ENCODE measurements at places on chromosomes 4 and X.

DNA sequence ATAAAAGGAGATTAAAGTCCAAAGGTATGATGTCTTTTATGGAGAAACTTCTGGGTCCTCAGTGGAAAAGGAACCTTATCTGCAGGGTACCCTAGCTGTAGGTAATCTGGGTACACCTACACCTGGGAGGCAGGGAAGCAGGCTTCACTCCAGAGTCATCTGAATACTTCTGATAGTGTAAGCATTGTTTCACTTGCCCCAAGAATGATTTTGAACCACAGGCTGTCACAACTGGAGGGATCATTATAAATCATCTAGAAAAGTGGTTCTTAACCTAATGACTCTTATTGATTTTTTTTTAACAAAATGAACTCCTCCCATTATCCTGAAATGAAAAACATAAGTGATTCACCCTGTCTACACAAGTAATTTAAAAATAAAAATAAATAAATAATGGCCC is 44.0 kb upstream of the STK26 start:
- DNase-seq = no peak

DNA sequence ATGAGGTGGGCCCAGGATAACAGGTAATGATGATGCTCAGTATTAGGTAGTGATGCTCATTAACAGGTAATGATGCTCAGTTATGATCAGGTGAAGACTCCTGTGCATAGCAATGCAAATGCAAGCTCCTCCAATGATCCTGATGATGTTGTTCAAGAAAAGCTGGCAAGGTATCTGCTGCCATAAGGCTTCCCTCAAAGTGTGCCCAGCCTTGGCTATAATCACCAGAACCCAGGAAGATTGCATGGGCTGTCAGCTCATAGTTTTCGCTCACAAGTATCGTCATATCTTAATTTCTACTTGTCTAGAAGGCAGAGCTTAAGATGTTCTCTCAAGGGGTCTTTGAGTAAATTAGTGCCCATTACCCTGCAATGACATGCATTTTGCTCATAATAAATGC is 366.2 kb upstream of the CLNK start:
- no peak for DNase-seq

- DNase-seq = no peak
Measured at GRCh38 chr4:165548702-165549101, 169.9 kb downstream of the CPE start.

DNA sequence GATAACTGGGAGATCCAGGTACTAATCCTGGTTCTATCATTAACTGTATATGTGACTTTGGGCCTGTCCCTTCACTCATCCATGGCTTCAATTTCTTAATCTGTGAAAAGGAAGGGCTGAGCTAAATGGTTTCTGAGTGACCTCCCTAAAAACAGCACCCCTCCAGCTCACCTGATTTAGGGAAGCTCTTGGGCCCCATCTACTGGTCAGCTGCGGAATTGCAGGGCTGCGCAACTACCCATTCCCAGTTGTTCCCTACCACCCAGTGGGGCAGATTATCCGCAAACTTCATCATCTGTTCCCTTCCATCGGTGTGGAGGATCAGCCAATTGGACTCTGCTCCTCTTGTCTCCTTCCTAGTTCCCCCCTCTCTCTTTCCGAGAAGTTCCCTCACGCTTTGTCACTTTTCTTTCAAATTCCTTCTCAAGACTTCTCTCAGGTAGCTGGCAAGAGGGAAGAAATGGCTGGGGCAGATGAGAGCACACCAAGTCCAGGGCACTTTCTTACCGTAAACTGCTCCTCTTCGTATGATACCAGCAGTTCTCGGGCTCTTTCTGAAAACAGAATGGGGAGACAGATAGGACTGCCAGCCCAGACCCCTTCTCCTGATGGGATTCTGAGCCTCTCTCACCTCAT is 5.8 kb downstream of the LAS1L start:
- no peak for DNase-seq

DNA sequence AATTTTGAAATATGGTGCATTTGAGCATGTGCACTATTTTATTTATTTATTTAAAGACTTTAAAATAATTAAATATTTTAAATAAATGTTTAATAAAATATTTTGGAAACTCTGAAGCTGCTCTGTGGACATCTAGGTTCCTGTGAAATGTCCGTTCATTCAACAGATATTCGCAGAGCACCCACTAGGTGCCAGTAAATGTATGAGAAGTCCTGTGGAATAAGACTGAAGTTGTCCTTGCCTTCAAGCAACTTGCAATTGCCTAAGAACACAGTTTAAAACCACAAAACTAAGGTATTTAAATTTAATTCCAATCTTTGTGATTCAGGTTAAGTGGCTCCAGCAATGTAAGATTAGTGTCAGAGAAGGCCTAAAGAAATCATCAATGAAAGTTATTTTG is 306.7 kb downstream of the GBA3 start:
- DNase-seq = no peak

GRCh38 chrX:39899856-39900776 is 197.6 kb downstream of the BCOR start:
- DNase-seq = peak; percentile 63

DNA sequence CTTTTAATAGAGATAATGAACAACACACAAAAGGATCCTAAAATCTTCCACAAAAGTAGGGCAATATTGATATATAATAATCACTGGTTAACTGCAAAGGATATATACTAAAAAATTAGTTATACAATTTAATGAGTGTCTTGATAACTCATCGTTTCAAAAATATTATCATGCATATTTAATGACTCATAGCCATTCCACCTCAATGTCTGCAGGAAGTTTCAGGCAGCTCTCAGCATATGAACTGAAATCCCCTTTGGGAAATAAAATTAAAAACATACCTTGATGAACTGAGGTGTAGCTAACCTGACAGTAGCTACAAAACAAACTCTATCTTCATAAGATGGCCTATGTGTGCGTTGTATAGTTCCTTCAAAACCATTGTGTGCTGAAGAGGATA is 62.9 kb downstream of the TMEM165 start:
- DNase-seq = no peak

- no peak for DNase-seq
Measured at GRCh38 chr4:148842843-148843242, 400.6 kb upstream of the NR3C2 start.

DNA sequence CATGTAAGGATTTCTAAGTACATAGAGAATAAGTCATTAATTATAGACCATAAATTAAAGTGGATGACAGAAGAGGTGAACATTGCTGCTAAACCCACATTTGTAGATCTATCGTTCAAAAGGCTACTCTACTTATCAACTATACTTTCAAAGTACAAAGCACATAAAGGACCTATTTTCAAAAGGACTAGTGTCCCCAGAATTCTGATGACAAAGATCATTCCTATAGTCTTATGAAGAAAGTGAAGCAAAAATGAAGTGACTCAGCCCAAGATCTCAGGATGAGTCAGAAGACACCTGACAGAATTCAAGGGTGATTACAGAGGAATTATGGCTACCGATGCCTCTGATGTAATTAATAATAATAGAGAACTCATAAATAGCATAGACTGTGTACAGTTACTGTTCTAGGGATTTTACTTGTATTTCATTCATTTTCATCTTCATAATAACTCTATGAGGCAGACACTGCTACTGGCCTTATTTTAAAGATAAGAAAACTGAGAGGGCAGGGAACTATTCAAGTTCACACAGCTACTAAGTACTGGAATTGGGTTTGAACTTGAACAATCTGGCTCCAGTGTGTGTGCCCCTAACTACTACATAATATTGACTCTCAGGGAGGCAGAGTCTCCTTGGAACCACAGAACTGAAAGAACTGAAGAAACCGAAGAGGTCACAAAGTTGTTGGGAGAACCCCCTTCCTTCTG is 17.1 kb downstream of the USP46 start:
- DNase-seq = no peak

- no peak for DNase-seq
Measured at GRCh38 chr4:165668694-165669093, 204.3 kb upstream of the TLL1 start.

DNA sequence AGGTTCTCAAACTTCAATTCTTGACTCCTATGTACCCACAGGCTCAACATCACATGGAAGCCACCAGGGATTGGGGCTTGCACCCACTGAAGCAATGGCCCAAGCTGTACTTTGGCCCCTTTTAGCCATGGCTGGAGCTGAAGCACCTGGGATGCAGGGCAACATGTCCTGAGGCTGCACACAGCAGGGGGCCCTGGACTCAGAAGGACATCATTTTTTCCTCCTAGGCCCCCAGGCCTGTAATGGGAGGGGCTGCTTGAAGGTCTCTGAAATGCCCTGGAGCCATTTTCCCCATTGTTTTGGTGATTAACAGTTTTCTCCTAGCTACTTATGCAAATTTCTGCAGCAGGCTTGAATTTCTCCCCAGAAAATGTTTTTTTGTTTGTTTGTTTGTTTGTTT is 465.1 kb upstream of the PCDH10 start:
- no peak for DNase-seq

DNA sequence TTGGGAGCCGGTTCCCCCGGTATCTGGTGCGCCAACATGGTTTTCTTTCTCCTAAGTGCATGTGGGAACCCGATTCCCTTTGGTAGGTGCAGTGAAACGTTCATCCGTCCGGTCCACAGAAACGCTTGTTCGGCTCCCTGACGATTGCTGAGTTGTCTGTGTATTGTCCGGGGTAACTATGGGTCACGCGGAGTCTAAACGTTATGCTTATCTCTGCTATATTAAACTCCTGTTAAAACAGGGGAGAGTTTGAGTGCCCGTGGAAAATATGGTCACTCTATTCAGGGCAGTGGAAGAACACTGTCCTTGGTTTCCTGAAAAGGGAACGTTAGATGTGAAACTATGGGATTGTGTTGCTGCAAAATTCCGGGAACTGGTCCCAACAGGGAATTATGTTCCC is 32.4 kb upstream of the MGST2 start:
- no peak for DNase-seq

DNA sequence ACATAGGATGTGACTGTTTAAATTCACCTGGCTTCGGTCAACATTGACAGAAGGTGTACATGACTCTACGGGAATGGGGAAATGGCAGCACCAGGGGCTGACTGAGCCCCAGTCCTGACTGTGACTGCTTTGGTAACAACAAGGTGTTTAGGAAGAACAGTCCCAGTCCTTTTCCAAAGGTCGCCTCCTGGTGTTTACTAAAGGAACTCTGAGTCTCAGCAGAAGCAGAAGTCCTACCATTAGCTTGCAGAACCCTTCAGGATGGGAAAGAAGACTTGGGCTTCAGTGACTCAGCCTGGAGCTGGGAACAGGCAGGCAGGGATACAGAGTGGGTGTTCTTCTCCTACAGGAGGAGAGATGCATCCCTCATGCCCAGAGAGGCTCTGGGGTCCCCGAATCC is 103.3 kb downstream of the MGST2 start:
- DNase-seq = no peak

- DNase-seq = no peak
Measured at GRCh38 chrX:41301438-41301824, 32.5 kb upstream of the DDX3X start.

- DNase-seq = no peak
Measured at GRCh38 chr4:124037236-124037635, 640.6 kb downstream of the SPRY1 start.

- DNase-seq = no peak
Measured at GRCh38 chr4:150037251-150037856, 40.9 kb upstream of the DCLK2 start.

DNA sequence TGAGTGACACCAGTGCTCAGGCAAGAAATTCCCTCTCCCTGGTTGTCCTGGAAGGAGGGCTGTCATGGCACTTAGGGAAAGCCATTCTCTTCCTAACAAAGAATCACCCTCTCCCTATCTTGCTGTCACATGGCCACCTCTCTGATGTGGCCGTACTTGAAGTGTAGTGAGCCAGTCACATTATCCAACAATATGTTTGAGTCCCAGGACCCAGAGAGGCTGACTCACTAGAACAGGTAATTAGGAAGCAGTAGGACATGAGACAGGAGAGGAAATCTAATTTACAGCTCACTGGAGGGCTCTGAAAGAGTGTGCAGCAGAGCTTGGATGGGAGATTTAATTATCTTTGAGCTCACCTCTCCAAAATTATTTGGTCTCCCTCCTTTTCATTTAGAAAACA is 299.1 kb downstream of the ARHGAP24 start:
- DNase-seq = no peak

DNA sequence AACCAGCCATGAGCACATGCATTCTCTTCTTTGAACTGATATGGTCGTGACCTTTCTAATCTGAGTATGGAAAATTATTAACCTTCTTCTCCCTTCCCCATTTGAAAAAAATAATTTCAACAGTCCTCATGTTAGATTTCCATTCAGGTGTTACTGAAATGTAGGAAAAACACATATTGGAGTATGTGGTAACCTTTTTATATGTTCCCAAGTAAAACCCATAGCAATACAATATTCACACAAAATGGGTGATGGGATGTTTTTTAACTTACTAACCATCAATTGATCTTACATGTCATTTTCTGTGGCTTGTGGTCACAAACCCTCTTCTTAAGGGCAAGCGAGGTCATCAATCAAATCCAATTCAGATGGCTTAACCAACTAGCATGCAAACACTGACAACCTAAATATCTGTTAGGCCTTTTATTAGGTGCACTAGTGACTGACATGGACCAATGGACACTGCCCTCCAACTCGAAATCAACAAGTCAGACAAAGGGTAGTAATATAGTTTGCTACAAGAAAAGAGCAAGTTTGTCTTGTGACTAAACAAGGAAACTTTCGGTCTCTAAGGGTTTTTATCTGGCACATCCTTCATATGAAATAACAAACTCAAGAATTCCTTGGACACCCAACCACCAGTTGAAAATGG is 74.3 kb downstream of the CAMK2D start:
- DNase-seq = no peak

GRCh38 chrX:118558926-118559325 is 63.3 kb downstream of the DOCK11 start:
- no peak for DNase-seq

GRCh38 chr4:125181804-125182203 is 133.0 kb upstream of the FAT4 start:
- DNase-seq = no peak

DNA sequence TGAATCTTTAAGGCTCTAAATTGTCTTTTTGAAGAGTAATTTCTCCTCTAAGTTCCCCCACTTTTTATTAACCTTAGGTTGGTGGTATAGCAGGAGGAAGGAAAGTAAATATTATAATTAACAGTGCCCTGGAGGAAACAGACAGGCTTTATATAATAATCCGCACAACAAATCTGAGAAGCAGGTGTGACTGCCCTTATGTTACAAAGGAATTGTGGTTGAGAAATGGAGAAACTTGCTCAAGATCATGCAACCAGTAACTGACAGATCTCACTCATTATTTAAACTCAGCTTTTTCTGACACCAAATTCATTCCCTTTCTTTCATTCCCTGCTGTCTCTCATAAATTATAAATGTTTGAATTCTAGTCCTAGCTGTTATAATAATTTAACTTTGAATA is 282.0 kb downstream of the PPP3CA start:
- DNase-seq = no peak

GRCh38 chr4:130985371-130985770 is 1889.4 kb downstream of the C4orf33 start:
- DNase-seq = no peak

- no peak for DNase-seq
Measured at GRCh38 chrX:68920561-68920960, 91.7 kb downstream of the EFNB1 start.

- no peak for DNase-seq
Measured at GRCh38 chr4:116108606-116109005, 976.8 kb downstream of the TRAM1L1 start.

- DNase-seq = no peak
Measured at GRCh38 chrX:115913575-115913974, 257.0 kb upstream of the AGTR2 start.
